Activated CD8-positive, alpha-beta memory T cell treated with anti-CD3 and anti-CD28 coated beads, Interleukin-2, amount 10 ng/mL, durations not matched to agents 7 days and 5 days (primary cell): ENCODE measurements at places on chromosomes 7 and 10. TPM values are rescaled to one million over a fixed set of nuclear protein-coding genes. Genes with fewer than 3 reads are reported as not detected.

LOXL4 gene
- not detected for total RNA-seq

TAC1 gene
- total RNA-seq: not detected

MYH16 gene
- not detected for total RNA-seq

GNAT3 gene
- total RNA-seq: not detected

SLC25A28 gene
- total RNA-seq: 89.5 TPM

SLC13A1 gene
- not detected for total RNA-seq

ANKRD30A gene
- not detected for total RNA-seq

SPACDR gene
- 5.0 TPM for total RNA-seq

ANKIB1 gene
- total RNA-seq: 73.3 TPM

OR2A42 gene
- not detected for total RNA-seq

RGR gene
- not detected for total RNA-seq

ANKRD1 gene
- not detected for total RNA-seq

PHYH gene
- total RNA-seq: 13.6 TPM

UNCX gene
- total RNA-seq: not detected

CDH23 gene
- 0.16 TPM for total RNA-seq

ALOX5 gene
- 1.9 TPM for total RNA-seq

SCIN gene
- total RNA-seq: 1.0 TPM

CDHR1 gene
- 0.37 TPM for total RNA-seq

FBXO24 gene
- total RNA-seq: 0.80 TPM

SFTPA2 gene
- total RNA-seq: not detected

CTAGE4 gene
- total RNA-seq: 1.8 TPM

AKR1C4 gene
- total RNA-seq: not detected

PNLIPRP1 gene
- total RNA-seq: not detected

UNC5B gene
- not detected for total RNA-seq

ADCYAP1R1 gene
- total RNA-seq: not detected

ZNF853 gene
- 0.63 TPM for total RNA-seq

GHRHR gene
- not detected for total RNA-seq

ZNF467 gene
- not detected for total RNA-seq

TAS2R4 gene
- 0.49 TPM for total RNA-seq

METTL2B gene
- total RNA-seq: 31.3 TPM

CYP2C9 gene
- total RNA-seq: not detected

HTR5A gene
- not detected for total RNA-seq

PNLIPRP2 gene
- total RNA-seq: not detected

CALHM3 gene
- total RNA-seq: not detected

IGFBP1 gene
- not detected for total RNA-seq

SORCS1 gene
- total RNA-seq: not detected

LIPN gene
- total RNA-seq: not detected

CTNNA3 gene
- total RNA-seq: 0.61 TPM

VAX1 gene
- not detected for total RNA-seq

SLC26A3 gene
- total RNA-seq: not detected

PAX4 gene
- total RNA-seq: not detected

HELLS gene
- total RNA-seq: 152 TPM

SPDYE16 gene
- not detected for total RNA-seq

GPR15LG gene
- not detected for total RNA-seq

ZCWPW1 gene
- total RNA-seq: 2.6 TPM

WIPF3 gene
- total RNA-seq: not detected

C7orf57 gene
- 0.12 TPM for total RNA-seq
